ENCODE measurements at places on chromosomes 12 and 14.

- DNase-seq, result no peak
Observed at GRCh38 chr12:119448611-119449131, 114.1 kb downstream of the CCDC60 start.

- DNase-seq, result no peak
Observed at GRCh38 chr12:71684081-71684480, 1.8 kb upstream of the TMEM19 start.

GRCh38 chr12:96412431-96412830 lies 12.2 kb upstream of the CDK17 start:
- no peak for DNase-seq

DNA sequence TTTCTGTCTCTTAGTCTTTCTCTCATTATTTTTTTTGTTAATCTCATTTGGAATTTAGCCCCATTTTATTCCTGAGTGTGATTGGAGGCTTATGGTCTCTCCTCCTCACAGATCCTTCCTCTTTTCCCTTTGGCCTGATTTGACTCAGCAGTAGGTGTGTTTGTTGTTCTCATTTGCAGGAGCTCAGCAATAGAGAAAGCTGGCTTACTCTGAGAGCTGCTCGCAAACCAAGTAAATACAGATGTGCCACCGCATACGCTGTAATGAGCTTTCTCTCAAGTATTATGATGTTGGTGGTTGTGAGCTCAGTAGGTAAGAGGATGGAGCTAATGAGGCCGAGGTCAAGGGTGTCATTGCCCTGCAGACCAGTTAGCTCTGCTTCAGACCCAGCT lies 206.5 kb downstream of the ETV6 start:
- no peak for DNase-seq

DNA sequence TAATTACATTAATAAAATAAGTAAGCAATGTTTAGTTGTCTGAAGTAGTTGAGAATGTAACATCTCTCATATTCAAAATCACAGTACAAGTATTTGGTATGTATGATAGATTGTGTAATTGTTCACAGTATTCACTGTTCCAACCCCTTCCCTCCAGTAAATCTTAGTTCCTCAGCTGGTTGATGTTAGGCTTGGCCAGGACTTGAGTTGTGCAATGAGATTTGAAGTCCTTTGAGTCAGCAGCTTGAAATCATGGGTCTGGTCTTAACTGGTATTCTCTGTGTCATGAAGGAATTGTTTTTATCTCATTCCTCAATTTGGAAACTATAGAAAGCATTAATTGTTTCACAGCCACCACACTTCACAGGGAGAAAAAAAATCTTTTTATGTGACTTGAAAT lies 477.1 kb downstream of the FSCB start:
- no peak for DNase-seq

DNA sequence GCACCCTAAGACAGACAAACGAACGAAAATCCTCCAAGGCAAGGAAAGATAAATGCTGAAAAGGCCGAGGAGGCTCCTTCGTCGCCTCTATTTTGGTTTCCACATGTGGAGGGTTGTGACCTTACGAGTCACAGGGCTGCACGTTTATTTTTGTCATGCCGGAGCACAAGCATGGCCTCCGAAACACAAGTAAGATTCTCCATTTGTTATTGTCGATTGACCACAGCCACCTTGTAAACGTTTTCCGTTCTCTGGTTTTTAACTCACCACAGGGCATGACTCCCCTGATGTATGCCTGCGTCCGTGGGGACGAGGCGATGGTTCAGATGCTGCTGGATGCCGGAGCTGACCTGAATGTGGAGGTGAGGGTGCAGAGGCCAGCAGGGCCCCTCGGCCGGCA lies 73.1 kb upstream of the PWP1 start:
- no peak for DNase-seq

GRCh38 chr12:119699199-119699760 lies 31.3 kb downstream of the PRKAB1 start:
- no peak for DNase-seq

DNA sequence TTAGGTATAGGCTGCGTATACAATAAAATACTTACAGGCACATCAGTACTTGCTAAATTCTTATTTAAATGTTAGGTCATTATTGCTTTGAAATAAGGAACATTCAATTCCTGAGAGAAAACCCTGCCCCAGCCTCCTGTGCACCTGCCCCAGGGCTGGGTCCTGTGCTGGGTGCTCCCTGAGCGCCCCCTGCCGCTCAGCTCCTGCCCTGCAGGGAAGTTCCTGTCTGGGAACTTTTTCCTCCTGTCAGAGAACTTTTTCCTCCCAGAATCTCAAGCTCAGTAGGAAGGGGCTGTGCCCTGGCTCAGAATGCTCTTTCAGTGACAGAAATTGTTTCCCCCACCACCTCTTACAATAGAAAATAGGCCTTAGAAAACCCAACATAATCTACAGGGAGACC lies 751.1 kb downstream of the TMEM121 start:
- no peak for DNase-seq

DNA sequence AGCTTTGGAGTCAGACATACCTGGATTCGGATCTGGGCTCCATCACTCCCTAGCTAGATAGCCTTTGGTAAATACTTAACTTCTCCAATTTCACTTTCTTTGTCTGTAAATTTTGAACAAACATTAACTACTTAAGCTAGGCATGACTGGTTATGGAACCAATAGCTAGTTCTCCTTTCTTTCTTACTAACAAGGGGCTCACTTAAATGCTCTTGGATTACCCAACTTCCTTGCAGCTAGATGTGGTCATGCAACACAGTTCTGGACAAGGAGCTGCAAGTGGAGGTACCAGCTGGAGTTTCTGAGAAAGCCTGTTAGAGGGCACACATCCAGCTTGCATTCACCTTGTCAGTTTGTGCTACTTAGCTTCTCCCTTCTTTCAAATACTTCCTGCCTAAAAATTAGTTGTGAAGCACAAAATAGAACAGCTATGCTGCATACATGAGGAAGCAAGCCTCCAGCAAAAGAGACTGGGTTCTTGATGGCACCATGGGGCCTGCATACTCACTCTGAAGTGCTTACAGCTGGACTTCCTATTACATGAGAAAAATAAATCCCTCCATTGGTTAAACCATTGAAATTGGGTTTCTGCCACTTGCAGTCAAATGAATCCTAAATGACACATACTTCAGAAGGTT lies 210.1 kb upstream of the EEA1 start:
- DNase-seq, result no peak

- no peak for DNase-seq
Observed at GRCh38 chr14:38904959-38905358, 198.1 kb downstream of the SEC23A start.

DNA sequence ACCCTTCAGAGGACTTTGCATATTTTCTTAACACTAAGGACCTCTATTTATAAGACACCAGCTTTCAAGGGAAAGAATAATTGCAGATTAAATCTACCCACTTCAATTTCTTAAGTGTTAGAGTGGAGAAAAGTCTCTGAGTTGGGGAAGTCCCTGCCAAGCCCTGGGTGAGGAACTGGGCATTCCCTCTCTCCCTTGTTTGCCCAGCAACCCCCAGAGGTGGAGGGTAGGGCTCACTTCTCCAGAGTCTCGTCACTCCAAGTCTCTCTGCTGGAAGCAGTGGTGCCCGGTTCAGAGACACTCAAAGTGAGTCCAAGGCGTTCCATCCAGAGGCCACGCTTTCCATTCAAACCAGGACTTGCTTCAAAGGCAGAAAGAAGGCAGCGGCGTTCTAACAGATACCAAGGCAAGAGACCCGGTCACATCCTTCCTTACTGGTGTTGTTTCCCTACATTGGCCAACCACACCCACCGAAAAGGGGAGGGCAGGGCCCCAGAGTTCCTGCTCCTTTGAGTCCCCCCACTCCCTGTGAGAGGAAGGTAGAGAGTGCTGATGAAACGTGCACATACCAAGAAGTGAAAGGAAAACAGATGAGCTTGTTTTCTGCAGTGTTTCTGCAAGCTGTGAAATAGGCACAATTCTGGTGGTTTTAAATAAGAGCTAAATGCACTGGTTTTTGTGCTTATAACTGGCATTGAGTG lies 6.1 kb upstream of the BDKRB2 start:
- no peak for DNase-seq

DNA sequence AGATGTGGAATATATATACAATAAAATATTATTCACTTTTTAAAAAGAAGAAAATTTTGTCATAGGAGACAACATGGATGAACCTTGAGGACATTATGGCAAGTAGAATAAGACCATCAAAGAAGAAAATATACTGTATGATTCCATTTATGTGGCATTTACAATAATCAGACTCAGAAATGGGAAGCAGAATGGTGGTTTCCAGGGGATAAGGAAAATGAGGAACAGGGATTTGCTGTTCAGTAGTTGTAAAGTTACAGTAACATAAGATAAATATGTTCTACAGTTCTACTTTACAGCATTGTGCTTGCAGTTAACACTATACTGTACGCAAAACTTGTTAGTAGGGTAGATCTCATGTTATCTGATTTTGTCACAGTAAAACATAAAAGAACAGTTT lies 1271.0 kb downstream of the LRFN5 start:
- no peak for DNase-seq

DNA sequence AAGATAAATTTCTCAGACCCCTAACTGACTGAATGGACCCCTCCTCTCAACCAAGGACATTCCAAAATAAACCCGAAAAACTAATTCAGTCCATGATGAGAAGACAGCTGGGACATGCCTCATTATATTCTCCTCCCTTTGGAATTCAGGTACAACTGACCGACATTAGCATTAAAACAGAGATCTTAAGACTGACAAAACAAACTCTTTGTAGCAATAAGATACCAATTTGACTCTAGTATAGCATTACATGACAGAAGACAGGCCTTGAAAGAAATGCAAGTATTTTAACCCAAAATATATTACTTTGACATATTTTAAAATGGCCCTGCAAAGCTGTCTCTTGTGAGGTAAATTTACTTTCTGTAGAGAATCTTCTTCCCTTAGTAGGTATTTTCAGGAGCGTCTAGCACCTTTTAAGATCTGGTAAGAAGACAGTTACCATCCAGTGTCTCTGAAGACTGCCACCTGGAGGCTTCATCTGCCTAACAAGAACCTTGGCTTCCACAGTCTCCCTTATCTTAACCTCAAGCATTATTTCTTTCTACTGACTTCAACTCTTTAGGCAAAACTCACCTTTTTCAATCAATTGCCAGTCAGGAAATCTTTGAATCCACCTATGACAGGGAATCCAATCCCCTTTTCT lies 957.5 kb downstream of the SLC6A15 start:
- no peak for DNase-seq

- no peak for DNase-seq
Observed at GRCh38 chr12:131947482-131948027, 2.2 kb upstream of the EP400 start.

- no peak for DNase-seq
Observed at GRCh38 chr14:35851823-35852222, 25.7 kb downstream of the BRMS1L start.

- no peak for DNase-seq
Observed at GRCh38 chr12:132345561-132346200, 16.3 kb upstream of the GALNT9 start.

- DNase-seq, result no peak
Observed at GRCh38 chr14:32300136-32300535, 29.0 kb upstream of the AKAP6 start.

DNA sequence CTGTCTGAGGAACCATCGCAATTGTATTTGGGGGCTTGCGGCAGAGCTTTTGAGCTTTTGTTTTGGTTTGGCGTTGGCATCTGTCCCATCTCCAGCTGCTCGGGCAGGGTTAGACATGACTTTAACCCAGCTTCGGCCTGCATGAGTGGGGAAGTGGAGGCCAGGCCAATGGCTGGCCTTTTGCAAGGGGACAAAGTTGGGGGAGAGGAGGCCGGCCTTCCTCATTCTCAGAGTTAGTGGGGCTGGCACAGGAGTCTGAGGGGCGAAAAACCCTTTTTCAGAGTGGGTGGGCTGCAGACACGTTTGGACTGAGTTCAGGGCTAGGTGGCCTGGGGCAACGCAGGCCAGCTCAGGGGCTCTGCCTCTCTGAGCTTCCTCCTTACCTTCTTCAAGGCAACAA lies 5.2 kb downstream of the KRT82 start:
- DNase-seq, result no peak

- DNase-seq, result no peak
Observed at GRCh38 chr12:62075870-62076269, 184.3 kb upstream of the USP15 start.

DNA sequence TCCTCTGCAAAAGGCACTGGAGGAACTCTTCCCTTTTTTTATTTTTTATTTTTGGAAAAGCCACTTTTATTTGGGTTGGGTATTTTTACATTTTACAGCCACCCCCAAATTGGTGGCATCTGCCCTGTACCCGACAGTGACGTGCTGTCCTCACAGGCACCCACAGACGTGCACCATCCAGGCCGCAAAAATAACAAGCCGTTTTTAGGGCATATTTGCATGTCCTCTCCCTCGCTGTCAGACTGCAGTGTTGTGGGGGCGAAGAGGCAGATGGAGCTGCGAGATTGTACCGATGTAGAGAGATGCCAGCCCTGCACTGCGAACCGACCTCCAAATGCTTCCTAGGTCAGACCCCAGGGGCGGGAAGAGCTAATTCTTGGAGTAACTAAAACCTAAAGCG lies 12.2 kb downstream of the JDP2 start:
- DNase-seq, result no peak

DNA sequence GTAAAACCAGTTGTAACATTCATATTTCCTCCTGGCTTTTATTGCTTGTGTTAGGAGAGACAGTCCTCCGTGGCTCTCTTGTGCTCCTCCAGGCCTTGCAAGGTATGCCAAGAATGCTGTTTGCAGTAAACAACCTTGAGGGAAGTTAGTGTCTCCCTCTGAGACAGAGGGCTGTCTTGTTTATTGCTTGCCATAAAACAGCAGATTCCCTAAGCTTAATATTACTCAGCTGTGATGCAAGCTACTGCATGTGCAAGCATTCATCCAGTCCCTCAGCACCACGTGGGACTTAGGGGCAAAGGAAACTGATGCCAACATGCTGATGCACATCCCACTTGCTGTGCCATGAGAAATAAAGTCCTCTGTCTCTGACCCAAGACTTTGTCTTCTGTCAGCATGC lies 6.6 kb downstream of the POMT2 start:
- DNase-seq, result no peak

DNA sequence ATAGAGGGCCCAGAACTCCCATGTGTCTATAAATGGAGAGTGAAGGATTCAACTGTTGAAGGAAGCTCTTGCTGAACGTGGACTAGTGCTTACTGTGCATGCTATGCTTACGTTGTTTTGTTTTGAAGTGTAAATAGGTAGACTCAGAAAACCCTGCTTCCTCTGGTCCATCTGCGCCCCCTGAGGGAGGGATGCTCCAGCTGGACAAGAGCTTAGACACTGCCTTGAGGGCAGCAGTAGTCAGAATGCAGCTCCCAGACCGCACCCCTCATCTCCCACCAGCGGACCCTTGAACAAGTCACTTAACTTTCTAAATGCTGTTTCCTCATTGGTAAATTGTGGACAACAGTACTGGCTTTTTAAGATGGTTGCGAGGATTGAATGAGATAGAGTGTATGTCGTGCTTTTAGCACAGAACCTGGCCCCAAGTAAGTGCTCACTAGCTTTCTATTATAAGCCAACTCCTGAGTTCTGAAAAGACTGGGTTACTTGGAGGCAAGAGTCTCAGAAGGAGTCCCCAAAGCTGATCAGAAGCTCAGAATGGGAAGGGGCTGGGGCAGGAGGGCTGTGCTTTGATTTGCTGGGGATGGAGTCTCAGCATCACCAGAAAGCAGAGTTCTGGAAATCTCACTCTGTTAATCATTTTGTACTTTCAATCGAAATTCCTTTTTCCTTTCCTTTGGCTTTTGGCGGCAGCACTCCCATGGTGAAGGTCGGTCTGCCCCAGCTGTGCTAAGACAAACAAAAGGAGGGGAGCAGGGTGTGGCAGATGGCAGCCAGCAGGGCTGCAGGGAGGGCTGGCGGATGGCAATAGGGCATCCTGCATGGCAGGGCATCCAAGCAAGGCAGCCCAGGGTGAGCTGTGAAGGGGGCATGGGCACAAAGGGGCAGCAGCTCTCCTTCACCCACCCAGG lies 15.6 kb downstream of the AGAP2 start:
- no peak for DNase-seq
